MCF 10A (cell line): ENCODE measurements at places on chromosomes 12 and 14. TPM values are rescaled to one million over a fixed set of nuclear protein-coding genes. Genes with fewer than 3 reads are reported as not detected.

DNA sequence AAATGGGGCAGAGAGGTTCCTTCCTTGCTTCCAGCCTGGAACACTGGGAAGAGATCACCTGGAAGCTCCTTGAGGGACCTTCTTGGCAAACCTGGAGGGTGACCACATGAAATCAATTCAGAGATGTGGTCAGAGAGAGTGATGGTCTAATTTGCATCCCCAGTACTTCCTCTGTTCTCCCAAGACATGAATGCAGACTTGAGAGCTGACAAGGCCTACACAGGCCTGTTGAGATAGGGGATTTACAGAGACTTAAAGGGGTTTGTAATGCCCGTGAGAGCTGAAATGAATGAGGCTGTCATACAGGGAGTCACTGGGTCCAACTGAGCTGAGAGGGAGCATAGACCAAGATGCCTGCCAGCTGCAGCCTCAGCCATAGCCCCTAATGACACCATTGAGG lies 45.1 kb downstream of the TMX1 start:
- DNase-seq = no peak

DNA sequence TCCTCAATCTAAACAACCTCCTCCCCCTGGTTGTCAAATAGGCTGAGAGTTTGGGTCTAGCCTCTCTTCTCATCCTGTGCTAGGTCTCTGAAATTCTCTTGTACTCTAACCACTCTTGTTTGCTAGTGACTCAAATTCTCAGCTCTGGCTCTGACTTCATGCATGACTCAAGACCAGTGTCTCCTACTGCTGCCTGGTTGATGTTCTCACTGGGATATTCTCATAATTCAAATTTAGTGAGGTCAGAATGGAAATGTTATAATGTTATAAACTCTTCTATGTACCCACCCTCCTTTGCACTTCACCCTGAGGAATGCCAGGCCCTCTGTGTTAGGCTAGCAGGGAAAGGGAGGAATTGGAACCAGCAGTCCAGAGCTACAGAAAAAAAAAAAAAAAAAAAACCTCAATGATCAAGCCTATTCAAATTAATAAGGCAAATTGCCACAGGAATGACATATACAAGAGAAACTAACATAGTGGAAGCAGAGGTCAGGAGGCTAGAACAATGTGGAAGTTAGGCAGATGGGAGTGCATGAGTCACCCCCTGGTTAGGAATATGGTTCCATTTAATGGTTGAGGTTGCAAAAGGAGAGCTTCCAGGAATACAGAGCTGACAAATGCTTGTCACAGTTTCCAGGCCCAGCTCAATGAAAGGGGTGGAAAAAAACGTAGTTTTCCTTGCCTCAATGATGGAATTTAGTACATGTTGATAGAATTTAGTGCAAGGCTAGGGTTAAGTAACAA lies 459.5 kb downstream of the RMST start:
- DNase-seq = peak; percentile 40

- DNase-seq = no peak
Measured at GRCh38 chr12:31310488-31310887, 15.5 kb downstream of the SINHCAF start.

Gene KRT72
- total RNA-seq = not detected in 2 replicates

Gene PRB2
- total RNA-seq = not detected in 2 replicates

Gene OR4K2
- total RNA-seq = not detected in 2 replicates

Gene CFAP73
- total RNA-seq = not detected in 2 replicates
